Type B pancreatic cell (in vitro differentiated cells): ENCODE measurements at places on chromosomes 3 and 15. TPM values are rescaled to one million over a fixed set of nuclear protein-coding genes. Genes with fewer than 3 reads are reported as not detected.
A peak's percentile ranks its signal among the peaks of the same experiment; 100 is the strongest.

DNA sequence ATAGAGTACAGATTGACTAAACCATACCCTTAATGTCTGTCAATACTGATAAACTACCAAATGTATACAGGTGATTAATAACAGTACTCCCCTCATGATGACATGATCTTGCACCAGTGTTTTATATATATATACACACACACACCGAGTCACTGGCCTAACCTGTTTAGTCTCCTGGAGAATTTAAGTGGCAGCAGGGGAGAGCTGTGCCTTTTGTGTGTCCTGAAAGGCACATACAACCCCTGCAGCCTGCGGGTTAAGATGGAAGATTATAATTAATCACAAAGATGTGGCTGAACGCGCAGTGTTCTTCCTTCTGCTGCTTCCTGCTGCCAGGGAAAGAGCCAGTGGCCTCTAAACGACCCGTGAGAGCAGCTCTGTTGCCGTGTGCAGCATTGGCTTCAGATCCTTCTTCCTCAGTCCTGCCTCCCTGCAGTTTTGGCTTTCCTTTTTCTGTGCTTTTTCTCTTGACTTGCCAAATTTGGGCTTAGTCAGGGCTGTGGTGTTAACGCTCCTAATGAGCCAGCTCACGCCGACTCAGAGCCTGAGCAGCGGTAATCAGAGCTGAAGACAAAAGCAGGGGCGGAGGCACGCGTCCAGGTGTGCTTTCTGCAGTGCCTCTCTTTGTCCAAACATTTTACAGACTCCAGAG, 42.5 kb upstream of the UBE3A start:
- H3K4me1 ChIP-seq, result peaks cover 9% of the 10 kb centered on the region
- H3K4me3 ChIP-seq, result peak overlapping the region; percentile 85
- H3K27me3 ChIP-seq, result no peaks in the 10 kb centered on the region
- no peaks in the 10 kb centered on the region for H3K36me3 ChIP-seq
- no peak for DNase-seq

GRCh38 chr15:36960179-36960946, 140.0 kb downstream of the MEIS2 start:
- H3K4me3 ChIP-seq, result no peak overlapping the region
- H3K4me1 ChIP-seq, result peaks cover 21% of the 10 kb centered on the region
- no peak for DNase-seq
- H3K36me3 ChIP-seq, result peaks cover 33% of the 10 kb centered on the region
- no peaks in the 10 kb centered on the region for H3K27me3 ChIP-seq

- H3K4me1 ChIP-seq, result peaks cover 12% of the 10 kb centered on the region
- no peak for DNase-seq
- no peaks in the 10 kb centered on the region for H3K27me3 ChIP-seq
- H3K36me3 ChIP-seq, result no peaks in the 10 kb centered on the region
- H3K27ac ChIP-seq, result peak overlapping the region; percentile 11
These were observed 22.0 kb downstream of the RAB27A start for GRCh38 chr15:55267401-55268175.

SPINT1 gene
- 156 and 401 TPM in 2 replicates for total RNA-seq

GRCh38 chr15:23506762-23507161, 58.7 kb upstream of the MKRN3 start:
- no peak overlapping the region for H3K27ac ChIP-seq
- H3K4me1 ChIP-seq, result no peaks in the 10 kb centered on the region
- no peaks in the 10 kb centered on the region for H3K36me3 ChIP-seq
- no peak for DNase-seq

DNA sequence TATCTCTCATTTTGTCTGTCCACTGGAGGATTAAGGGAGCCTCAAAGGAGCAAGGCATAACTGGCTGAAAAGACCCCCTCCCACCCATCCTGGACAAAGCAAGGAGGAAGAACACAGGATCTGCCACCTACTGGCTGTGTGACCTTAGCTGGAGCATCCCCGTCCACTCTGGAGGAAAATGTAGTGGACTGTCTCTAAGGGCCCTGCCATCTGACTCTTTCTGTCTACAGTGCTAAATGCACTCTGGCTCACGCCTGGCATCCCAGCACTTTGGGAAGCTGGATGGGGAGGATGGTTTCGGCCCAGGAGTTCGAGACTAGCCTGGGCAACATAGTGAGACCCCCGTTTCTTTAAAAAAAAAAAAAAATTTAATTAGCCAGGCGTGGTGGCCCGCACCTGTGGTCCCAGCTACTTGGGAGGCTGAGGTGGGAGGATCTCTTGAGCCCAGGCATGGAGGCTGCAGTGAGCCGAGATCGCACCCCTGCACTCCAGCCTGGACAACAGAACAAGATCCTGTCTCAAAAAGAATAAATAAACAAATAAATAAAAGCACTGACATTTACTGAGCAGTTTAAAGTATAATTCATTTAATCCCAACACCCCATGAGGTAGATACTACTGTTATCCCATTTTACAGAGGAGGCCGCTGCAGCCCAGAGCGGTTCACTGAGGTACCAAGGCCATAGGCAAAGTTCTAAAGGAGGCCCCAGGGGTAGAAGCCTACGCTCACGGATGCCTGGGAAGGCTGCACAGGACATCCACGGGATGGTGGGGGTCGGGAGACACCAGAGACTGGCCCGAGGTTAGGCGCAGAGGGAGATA, 1.1 kb downstream of the TBC1D2B start:
- H3K4me3 ChIP-seq, result peak overlapping the region; percentile 98
- peaks cover 21% of the 10 kb centered on the region for H3K4me1 ChIP-seq
- H3K27ac ChIP-seq, result peak overlapping the region; percentile 85
- no peak for DNase-seq

LRRN1 gene
- total RNA-seq, result 30.7 and 85.2 TPM in 2 replicates
